ENCODE measurements at places on chromosomes 2 and 18. TPM values are rescaled to one million over a fixed set of nuclear protein-coding genes. Genes with fewer than 3 reads are reported as not detected.

CENPA gene
- total RNA-seq = 1.2 TPM

GTF3C2 gene
- 40.8 TPM for total RNA-seq

IL37 gene
- total RNA-seq = not detected

EFHD1 gene
- 2.7 TPM for total RNA-seq
